ENCODE measurements at places on chromosomes 3 and 15.

DNA sequence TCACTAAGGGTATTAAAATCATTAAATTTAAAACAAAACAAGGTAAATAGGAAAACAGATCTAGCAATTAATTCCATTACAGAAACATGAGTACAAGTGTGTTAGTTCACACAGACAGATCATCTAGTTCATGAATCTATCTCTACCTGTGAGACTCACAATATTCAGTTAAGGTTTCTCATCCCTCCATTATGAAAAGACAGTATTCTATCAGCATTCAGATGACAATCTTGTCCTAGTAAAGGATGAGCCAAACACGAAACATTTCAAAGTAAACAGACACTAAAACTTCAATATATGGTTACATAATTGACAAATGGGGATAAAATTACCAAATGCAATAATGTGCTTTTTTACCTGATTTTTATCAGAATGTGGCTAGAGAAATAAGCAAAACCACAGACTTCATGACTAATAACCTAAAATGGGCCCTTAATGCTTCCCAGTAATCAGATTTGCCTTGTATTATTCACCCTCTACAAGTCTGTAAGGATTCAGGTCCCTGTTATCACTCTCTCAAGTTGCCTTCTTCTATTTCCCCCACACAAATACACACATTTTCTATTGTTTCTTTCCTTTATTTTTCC lies 126.8 kb downstream of the DLG1 start:
- no peak for DNase-seq

GRCh38 chr15:34011481-34011880 lies 27.5 kb downstream of the AVEN start:
- no peak for DNase-seq

- DNase-seq: no peak
Measured at GRCh38 chr3:123416173-123416572, 32.7 kb downstream of the ADCY5 start.

- no peak for DNase-seq
Measured at GRCh38 chr3:86990734-86991481, at the start of gene VGLL3. Gene VGLL3, minus strand, starts transcription at chr3:86991149. Its CDS starts 406 bp downstream, at chr3:86990743.

DNA sequence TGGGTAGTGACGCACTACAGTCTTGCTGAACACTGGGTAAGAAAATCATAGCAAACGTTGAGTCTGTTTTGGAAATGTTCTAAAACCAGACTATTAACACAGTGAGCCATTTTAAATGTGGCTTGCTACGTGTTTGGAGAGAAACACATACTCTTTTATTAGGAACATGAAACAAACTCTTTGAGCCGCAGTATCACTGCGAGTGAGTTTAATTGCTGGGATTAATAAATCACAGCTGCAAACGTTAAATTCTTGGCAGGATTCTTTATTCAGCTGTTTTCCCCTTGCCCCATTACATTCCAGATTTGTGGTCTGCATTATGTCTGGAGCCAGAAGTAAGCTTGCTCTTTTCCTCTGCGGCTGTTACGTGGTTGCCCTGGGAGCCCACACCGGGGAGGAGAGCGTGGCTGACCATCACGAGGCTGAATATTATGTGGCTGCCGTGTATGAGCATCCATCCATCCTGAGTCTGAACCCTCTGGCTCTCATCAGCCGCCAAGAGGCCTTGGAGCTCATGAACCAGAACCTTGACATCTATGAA lies 33.6 kb downstream of the BTD start:
- no peak for DNase-seq

- no peak for DNase-seq
Measured at GRCh38 chr3:50608278-50608677, 3.3 kb downstream of the CISH start.

GRCh38 chr15:60585743-60586708 lies 107.1 kb upstream of the ICE2 start:
- no peak for DNase-seq

DNA sequence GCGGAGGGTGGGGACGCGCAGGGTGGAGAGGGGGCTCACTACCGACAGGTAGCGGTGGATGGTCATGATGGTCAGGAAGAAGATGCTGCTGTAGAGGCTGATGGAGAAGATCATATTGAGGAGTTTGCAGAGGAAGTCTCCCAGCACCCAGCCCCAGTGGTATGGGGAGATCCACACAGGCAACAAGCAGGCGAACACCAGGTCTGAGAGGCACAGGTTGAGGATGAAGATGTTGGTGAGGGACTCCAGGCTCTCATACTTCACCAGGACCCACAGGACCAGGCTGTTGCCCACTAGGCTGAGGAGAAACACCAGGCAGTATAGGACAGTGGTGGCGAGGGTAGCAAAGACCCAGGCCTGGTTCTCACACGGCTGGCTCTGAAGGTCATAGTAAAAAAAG lies 5.8 kb downstream of the XCR1 start:
- DNase-seq: no peak

DNA sequence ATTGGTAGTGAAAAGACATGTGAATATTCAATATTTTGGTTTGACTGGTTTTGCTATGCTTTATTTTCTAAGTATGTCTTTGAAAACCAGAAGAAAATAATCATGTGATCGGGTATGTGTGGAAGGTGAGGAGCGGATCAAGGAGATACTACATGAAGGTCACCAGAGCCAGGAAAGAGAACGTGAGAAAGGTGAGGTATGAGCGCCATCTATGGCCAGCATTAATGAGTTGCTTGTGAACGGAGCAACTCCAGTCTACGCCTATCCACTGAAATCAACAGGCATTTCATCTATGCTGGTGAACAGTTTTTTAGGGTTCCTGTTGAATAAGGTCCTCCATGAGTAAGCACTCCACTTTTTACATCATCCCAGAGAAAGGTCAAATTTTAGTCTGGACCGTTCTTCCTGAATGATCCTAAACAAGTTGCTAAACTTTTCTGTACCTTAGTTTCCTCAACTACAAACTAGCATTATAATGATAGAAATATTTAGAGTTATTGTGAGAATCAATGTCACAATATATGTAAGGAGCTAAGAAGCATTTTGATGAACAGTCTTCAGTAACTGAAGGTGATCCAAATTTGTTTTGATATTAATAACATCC lies 1435.2 kb upstream of the CADM2 start:
- DNase-seq: no peak

DNA sequence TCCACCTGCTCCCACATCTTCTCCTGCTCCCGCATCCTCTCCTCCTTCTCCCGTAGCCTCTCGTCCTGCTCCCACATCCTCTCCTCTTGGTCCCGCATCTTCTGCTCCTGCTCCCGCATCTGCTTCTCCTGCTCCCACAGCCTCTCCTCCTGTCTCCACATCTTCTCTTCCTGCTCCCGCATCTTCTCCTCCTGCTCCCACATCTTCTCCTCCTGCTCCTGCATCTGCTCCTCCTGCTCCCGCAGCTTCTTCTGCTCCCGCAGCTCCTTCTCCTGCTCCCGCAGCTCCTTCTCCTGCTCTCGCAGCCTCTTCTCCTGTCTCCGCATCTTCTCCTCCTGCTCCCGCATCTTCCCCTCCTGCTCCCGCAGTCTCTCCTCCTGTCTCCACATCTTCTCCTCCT lies 5.8 kb downstream of the GOLGA6L2 start:
- no peak for DNase-seq

DNA sequence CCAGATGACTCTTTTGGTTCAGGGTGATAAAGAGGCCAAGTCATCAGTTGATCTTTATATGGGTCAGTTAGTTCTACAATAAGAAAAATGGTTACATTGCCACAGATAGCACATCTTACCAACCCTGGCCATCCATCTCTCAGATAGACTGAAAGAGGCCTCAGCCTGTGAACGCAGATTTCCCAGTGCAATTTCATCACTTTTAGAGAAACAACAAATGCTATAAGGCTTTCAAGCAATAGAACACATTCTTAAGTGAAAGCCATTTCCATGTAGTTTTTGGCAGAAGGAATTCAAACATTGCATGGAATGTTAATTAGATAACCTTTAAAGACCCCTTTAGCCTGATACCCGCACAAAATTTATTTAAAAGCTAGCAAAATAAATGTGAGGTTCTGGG lies 200.6 kb upstream of the ZBTB20 start:
- no peak for DNase-seq

DNA sequence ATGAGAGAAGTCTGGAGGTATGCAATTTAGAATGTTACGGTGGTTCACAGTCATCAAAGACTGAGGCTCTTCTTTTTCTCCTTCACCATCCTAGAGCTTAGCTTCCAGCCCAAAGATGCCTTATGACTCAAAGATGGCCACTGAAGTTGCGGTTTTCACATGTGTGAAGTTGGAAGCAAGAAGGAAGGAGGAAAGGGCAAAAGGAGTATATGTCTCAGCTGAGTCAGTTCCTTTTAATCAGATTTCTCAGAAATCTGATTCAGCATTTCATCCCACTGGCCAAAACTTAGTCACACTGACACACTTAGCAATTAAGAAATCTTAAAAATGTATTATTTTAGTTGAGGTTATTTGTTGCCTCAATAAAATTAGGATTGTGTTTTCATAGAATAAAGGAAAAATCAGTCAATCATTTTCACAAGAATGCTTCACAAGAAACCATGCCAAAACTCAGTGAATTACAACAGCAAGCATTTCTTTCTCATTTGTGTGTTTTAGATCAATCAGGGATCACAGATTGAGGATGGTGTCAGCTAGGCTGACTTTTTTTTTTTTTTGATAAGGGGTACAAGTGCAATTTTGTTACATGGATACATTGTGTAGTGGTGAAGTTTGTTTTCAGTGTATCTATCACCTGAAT lies 211.1 kb upstream of the GADL1 start:
- no peak for DNase-seq

- no peak for DNase-seq
Measured at GRCh38 chr3:32360493-32360827, 31.2 kb upstream of the CMTM7 start.

DNA sequence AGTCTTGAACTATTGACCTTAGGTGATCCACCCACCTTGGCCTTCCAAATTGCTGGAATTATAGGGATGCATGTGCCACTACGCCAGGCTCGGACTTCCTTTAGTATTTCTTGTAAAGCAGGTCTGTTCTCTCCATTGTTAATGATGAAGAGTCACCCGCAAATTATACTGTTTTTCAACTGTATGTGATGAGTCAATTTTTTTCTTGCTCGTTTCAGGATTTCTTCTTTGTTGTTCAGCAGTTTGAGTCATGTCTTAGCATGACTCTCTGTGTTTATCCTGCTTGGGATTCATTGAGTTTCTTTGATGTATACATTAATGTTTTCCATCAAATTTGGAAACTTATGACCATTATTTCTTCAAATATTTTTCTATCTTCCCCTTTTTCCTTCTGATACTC lies 28.9 kb downstream of the GRAMD1C start:
- DNase-seq: no peak

DNA sequence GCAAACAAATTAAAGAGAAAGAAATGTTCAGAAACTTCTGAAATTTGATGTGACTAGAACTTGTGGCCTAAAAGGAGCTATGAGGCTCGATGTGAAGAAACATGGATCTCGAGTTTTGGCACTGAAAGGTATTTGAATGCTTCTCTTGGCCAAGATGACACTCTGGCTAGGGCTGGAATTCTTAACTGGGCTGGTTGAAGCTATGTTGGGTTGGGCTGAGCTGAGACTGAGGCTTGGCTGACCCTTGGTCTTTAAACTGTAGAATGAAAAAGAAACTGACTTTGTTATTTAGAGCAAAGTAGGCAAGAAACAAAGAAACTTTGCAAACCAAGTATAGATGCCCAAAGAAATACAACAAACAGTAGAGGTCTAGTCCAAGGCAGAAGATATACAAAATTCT lies 28.1 kb upstream of the CLDN16 start:
- no peak for DNase-seq

DNA sequence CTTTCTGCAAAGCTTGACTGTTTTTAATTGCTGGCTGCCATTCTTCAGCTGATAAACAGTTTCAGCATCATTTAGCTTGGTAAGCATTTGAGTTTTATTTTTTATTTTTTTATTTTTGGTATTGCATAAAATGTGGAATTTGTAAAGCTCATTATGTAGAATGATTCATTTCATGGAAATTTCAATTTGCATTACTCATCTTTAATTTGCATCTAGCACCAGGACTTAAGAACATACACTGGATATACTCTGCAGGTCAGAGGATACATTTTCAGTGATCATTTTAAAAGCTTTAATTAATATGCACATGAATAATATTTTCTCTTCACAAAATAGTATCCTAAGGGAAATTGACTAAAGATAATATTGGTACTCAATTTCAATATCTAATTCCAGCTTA lies 732.4 kb upstream of the BCHE start:
- no peak for DNase-seq

- no peak for DNase-seq
Measured at GRCh38 chr15:77739591-77740378, 107.1 kb upstream of the LINGO1 start.

DNA sequence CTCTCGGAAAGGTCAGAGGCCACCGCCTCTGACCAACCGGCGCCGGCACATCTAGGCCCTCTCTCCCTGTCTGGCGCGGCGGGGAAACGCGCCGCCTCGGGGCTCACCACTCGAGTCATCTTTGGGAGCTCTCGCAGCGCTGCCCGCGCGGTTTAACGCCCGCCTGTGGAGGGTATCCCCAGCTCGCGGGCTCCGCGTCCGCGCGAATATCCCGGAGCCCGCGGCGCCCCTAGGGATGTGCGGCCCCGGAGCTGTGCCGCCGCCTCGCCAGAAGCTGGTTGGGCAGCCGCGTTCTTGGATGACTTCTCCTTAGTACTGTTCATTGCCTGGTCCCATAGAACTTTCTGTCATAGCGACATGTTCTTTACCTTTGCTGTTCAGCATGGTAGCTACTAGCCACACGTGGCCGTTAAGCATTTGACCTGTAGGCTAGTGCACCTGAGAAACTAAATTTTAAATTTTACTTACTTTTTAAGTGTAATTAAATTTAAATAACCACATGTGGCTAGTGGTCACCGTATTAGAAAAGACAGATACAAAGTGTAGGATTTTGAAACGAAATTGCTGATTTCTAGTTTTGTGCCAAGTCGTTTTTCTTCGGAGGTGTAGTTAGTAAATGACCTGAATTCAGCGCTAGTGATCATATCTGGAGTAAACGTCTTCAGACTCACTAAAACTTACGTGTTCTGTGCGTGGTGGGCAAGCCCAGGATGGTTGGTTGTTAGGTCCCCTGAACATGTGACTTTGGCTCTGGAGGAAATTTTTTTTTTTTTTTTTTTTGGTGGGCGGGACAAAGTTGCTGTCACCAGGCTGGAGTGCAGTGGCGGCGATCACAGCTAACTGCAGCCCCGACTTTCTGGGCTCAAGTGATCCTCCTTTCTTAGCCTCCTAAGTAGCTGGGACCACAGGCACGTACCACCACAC lies 835 bp downstream of the ARIH2 start:
- peak; percentile 19 for DNase-seq

DNA sequence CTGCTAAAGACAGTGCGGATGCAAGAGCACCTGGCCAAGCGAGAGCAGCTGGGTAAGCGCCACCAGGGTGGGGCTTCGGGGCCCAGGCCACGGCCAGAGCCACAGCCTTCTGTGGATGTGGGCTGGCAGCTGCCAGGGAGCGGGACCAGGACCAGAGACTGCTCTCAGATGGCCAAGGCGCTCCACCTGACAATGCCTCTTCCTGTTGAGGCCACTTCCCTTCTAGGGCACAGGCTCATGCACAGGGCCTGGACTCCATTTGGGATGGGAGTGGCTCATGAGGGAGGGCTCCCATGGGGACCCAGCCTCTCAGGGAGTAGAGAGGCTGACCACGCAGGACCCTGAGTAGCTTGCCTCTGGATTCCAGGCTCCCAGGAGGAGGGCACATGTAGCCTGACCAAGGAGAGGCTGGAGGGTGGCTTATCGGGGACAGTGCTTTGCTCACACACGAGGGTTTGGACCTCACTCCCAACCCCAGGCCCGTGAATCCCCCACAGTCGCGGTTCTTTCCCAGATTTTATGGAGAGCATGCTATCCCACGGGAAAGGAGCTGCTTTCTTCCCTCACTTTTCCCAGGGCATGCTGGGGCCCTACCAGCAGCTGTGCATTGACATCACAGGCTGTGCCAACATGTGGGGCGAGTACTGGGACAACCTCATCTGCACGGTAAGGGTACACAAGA lies 25.1 kb downstream of the ACAA1 start:
- no peak for DNase-seq

Measured in stimulated activated CD8-positive, alpha-beta memory T cell treated with anti-CD3 and anti-CD28 coated beads, Interleukin-4, amount 100 ng/mL, for 1 hour (primary cell).